Suppressor macrophage treated with lipopolysaccharide for 4 hours (primary cell): ENCODE measurements at places on chromosomes 1 and 21.

GRCh38 chr1:153649863-153650235, 8.7 kb upstream of the SNAPIN start:
- DNase-seq, result no peak

DNA sequence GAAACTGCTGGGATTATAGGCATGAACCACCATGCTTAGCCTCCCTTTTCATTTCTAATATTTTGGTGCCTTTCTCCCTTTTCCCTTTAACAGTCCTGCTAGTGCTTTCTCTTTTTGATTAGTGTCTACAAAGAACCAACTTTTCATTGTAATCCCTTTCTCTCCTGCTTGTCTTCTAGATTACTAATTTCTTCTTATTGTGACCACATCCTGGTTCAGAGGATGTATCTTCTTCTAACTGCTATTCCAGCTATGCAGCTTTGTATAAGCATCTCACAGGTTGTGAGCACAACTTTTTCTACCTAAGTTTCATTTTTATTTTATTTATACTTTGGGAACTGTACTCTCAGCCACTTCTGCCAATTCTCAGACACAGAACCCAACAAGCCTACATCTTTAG, 14.7 kb downstream of the ZNF648 start:
- DNase-seq, result no peak

DNA sequence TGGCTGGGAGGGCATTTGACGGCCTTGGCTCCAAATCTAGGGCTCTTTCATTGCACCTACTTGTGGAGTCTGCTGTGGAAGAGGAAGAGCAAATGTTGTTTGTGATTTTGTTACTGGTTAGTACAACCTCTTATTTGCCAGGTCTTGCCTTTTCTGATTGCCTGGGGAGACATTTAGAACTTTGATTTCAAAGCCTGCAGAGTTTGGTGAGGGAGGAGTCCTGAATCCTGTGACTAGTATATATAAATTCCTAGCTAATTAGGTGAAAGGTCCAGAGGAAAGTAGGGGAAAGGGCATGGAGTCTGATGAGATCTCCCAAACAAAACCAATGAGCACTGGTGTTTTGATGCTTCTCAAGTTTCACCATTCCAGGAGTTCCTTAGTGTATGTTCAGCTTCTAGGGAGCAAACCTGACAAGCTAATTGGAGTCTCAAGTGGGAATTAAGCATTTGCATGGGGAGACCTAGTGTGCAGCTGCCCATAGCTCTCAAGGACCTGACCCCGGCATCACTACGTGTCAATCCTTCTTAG, 5.1 kb upstream of the HMGCS2 start:
- DNase-seq, result no peak

DNA sequence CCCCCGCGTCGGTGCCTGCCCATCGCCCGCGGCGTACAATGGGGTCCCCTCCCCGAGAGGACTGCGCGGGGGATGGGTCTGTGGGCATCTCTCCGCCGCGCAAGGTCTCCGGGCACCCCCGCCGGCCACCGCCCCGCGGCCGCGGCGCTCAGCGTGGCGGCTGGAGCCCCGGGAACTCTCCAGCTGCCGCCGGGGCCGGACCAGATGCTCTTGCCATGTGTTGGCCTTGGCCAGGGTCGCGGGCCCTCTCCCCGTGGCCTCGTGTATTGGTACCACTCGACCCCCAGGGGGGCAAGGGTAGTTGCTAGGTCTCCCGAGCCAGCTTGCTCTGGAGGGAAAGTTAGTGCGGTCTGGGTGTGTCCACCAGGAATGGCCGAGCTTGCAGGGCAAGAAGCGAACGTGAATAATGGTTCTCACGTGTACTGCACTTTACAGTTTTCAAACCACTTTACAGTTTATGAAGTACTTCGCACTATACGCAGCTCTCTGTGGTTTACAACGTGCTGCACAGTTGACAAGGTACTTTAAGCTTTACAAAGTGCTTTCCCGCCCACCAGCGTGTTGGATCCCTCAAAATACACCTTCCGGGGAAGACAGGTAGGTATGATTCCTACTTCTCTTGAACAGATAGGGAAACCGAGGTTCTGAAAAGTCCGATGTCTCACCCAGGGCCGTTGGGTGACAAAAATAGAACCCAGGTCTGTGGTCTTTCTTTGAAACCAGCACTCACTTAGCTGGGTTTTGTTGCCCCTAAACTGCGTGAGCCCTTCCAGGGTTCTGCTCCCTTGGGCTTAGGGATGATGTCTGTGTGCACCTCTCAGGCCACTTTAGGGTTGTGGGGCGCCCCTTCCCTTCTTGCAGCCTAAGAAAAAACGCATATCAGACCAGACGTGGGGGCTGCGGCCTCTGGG, 1.2 kb downstream of the EPHB2 start:
- DNase-seq, result peak; percentile 13

DNA sequence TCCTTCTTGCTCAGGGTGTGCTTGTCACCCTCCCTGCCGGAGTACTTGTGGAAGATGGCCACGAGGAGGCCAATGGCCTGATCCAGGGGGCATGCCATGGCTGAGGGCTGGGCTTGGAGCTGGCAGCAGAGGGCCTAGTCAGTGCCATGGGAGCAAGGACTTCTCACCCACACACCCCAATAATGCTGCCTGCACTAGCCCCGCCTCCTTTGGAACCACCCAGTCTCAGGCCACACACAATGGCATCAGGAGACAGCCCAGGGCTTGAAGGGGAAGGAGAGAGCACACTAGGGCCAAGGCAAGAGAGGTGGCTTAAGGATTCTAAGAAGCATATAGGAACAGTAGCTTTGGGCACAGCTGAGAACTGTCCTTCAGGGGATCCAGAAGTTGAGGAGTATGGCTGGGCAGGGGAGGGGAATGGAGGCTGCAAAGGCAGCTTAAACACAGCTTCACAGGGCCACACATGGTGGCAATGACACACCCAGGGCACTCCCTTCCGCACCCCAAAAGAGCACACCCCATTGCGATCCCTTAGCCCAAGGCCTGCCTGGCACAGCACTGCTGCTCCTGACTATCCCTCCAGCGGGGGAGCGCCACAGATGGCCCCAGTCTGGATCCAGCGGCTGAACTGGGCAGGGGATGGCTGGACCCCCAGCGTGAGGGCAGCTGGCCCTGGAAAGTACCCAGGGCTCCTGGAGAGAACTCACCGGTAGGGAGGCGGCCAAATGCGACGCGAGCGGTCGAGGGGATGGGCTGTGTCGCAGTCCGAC, at the start of gene S100A6:
S100A6 (minus strand) TSS at position 750 of the 770 bp plus-strand sequence; CDS start at position 98, 652 bp downstream.
- DNase-seq, result peak; percentile 61

DNA sequence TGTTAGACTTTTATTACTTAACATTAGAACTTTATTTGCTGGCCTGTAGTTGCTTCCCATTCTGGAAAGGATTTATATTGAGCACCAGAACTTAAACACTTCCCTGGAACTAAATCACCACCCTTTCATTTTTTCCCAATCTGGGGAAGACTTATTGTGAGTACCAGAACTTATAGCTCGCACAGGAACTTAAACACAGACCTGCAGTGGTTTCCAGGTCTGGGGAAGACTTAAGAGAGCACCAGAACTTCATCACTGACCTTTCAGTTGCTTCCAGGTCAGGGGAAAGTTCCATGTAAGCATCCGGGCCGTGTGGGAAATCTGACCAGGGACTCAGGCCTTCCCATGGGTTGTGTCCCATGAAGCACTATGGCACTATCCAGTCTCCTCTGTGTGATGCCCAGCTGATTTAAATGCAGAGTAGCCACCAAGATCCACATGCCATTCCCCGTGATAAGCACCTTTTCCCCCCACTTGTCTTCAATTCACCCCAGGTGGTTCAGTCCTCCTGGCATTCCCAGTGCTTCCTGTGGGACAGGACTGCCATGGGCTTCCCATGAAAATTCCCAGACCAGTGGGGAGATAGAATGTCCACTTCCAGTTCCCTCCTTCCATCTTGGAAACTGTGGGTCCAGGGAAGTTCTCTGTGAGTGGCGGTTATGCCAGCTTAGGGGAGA, 48.9 kb downstream of the C4BPA start:
- no peak for DNase-seq

- no peak for DNase-seq
Observed at GRCh38 chr1:32216566-32216965, 5.6 kb downstream of the TMEM234 start.

DNA sequence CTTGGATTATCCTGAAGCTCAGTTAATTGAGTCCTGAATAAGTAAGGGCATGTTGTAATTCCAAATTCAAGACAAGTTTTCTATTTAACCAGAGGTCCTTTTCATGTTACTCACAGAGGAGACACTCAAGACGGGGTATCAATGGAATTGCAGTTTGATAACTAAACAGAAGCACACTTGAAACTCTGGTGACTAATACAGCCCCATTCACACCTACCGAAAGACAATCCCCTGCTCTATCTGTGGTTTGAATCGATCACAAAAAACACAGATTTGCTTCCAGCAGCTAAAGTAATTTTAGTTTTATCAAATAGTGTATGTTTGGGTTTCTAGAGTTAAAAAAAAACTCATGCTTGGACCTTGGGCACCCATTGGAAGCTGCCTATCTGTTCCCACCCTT, 60.4 kb downstream of the TEX35 start:
- no peak for DNase-seq

- no peak for DNase-seq
Observed at GRCh38 chr1:225119307-225119706, 189.8 kb downstream of the DNAH14 start.

DNA sequence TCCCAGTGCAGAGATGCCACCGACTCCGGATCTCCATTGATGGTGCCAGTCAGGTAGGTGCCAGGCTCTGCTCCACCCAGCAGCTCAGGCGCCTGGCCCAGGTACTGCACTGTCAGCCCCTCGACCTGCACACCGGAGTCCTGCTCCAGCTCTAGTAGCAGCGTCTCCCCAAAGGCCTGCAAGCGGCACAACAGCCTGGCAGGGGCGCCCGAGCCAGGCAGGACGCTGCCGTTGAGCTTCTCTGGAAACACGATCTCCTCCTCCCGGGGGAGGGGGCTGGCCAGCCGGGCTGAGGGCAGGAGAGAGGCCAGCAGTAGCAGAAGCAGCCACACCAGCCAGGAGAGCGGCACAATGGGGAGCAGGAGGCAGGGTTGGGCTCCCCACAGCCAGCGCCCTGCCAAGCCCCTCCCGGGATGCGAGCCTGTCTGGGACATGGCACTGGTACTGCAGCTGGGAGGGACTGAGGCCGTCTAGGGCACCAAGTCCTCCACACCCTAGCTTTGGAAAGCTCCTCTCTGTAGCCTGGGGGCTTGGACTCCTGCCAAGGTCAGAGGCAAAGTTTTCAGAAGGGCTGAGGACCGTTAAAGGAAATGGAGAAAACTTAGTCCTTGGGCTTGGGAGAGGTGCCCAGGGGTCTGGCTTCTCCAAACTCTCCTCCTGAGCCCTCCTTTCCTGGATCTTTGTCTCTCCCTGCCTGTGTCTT, 509 bp downstream of the ADAMTS4 start:
- no peak for DNase-seq

DNA sequence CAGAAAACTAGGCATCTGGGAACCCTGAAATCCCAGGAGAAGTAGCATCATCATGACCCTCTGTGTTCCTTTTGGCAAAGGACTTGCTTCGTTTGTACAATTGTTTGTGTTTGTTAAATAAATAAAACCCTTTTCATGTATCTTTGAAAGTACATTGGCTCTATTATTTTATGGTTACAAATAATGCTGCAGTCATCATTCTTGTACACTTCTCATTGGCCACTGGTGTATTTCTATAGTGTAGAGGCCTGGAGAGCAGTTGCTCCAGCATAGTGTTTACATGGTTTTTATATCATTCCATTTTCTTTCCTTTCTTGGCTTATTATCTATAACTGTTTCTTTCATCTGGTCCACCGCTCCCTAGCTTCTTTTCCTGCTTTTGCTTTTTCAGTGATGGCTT, 253.3 kb downstream of the FAM72C start:
- no peak for DNase-seq

- DNase-seq, result peak; percentile 97
Observed at GRCh38 chr1:234866007-234866866, 256.3 kb upstream of the IRF2BP2 start.

DNA sequence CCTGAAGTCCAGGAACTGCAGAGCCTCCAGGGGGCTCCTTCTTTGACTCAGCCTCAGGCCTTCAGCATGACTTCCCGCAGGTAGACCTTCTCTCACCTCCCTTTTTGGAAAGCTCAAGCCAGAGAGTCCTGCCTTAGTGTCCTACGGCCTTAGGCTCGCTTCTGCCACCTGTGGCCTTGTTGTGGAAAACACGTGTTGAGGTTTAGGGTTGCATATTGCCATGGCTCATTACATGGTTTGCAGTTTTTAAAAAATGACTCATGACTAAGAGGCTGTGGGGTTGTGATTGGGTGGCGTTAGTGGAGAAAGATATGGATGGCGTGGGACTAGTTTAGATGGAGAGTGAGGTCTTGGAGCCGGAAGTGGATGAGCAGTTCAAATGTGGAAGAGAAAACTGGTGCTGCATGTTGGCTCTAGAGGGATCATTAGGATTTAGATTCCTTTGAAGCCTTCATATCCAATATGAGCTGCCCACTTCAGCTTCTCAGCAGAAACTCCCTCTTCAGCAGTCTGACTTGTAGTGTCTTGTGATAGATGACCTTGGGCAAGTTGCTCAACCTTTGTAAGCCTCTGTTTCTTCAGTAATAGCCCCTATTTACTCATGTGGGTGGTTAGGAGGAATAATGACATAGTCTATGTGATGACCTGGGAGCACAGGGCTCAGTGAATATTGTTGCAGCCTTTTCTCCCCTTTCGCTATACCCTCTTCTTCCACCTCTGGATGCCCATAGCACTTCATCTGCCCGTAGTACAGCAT, 6.5 kb upstream of the FGGY start:
- DNase-seq, result peak; percentile 90

DNA sequence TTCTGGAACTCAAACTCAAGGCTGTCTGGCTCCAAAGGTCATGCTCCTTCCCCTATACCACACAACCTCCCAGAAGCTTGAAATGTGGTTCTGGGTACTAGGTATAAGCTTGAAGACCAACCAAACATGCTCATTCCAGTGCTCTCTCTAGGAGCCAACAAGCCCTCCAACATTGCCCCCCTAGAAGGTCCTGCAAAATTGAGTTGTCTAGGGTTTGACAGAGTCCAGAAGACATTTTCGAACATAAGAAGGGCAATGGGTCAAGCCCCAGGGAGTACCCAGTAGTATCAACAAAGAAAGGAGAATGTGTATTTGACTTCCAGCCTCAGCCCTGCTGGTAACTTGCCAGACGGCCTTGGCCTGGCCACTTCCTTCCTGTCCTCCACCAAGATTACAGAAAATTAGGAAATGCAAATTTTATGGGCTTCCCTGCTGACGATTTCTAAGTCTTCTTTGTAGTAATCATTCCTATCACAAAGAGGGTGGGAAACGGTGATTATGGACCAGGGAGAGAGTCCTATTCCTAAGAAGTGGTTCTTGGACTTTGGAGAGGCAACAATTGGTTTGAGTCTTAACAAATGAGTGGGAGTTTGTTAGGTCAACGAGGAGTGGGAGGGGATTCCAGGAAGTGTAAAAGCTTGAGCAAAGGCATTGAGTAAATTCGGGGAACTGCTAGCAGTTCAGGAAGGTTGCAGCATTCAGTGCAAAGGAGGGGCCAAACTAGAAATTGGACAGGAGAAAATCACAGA, 18.7 kb upstream of the SLAMF1 start:
- DNase-seq, result peak; percentile 97

- no peak for DNase-seq
Observed at GRCh38 chr1:75487399-75487798, 123.5 kb downstream of the SLC44A5 start.

DNA sequence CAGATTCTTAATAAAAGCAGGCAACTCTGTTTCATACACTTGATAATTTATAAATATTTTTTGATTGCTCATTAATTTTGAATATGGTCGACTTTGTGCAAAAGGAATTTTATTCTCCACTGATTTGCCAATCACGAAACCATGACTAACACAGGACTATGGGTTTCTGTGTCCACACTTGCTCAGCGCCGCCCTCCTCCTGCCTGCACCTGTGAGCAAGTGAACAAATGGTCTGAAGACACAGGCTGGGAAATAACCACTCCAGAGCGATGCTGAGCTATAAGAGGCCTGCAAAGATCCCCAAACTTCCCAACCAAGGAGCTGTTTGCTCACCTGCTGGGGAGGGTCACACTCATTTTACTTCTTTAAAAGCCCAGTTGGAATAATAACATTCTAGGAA, 19.6 kb downstream of the ABCB10 start:
- no peak for DNase-seq
